Osteocyte (in vitro differentiated cells): ENCODE measurements at places on chromosomes 3 and 15. TPM values are rescaled to one million over a fixed set of nuclear protein-coding genes. Genes with fewer than 3 reads are reported as not detected.
A peak's percentile ranks its signal among the peaks of the same experiment; 100 is the strongest.

- H3K27ac ChIP-seq: no peak overlapping the region
- no peaks in the 10 kb centered on the region for H3K4me1 ChIP-seq
- H3K27me3 ChIP-seq: peaks cover 8% of the 10 kb centered on the region
- no peaks in the 10 kb centered on the region for H3K36me3 ChIP-seq
These were observed 85.4 kb downstream of the SLC6A11 start for GRCh38 chr3:10901296-10901945.

Gene KIAA1143
- 32.5 and 35.1 TPM in 2 replicates for total RNA-seq

Gene FAM81A
- not detected in 2 replicates for total RNA-seq

DNA sequence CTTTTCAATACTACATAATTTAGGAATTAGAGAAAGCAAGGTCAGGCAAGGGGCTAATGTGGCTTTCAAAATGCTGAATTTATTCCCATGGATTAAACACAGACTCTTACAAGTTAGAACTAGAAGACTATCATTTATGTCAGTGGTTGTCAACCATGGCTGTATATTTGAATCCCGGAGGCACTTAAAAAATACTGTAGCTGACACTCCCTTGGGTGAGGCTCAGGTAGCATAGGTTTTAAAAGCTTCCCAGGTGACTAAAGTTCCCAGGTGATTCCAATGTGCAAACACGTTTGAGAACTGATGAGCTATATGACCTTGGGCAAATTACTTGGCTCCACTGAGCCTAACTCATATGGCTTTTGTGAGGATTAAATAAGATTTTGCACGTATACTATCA, 29.6 kb downstream of the AAGAB start:
- no peaks in the 10 kb centered on the region for H3K27me3 ChIP-seq
- DNase-seq: no peak
- H3K27ac ChIP-seq: no peak overlapping the region
- H3K36me3 ChIP-seq: peaks cover 23% of the 10 kb centered on the region
- no peak overlapping the region for H3K4me3 ChIP-seq
- no peaks in the 10 kb centered on the region for H3K4me1 ChIP-seq

DNA sequence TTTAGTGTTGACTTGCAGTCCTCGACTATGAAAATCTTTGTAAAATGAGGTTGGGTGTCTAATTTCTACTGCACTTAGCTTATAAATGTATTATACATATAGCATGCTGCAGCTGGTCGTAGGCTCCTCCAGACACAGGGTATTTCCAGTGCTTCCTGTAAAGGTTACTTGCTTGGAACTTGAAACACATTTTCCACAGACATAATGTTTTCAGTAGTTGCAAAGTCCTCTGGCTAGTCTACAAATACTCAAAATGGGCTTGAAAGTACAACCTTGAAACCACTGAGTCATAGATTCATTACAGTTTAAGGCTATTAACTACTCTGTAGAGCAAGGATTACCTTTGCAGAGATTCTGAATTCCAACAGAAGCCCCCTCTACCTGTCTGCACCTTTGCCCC, 464.1 kb downstream of the RAP2B start:
- peaks cover 22% of the 10 kb centered on the region for H3K27me3 ChIP-seq
- no peak for DNase-seq
- no peaks in the 10 kb centered on the region for H3K4me1 ChIP-seq
- H3K27ac ChIP-seq: no peak overlapping the region
- no peak overlapping the region for H3K4me3 ChIP-seq

- peak overlapping the region; percentile 89 for H3K27ac ChIP-seq
- peaks cover 4% of the 10 kb centered on the region for H3K36me3 ChIP-seq
- DNase-seq: no peak
- H3K4me1 ChIP-seq: peaks cover 33% of the 10 kb centered on the region
- peak overlapping the region; percentile 92 for H3K4me3 ChIP-seq
These were observed 1.7 kb downstream of the SLMAP start for GRCh38 chr3:57757642-57758297.

Gene LIPH
- not detected in 2 replicates for total RNA-seq

DNA sequence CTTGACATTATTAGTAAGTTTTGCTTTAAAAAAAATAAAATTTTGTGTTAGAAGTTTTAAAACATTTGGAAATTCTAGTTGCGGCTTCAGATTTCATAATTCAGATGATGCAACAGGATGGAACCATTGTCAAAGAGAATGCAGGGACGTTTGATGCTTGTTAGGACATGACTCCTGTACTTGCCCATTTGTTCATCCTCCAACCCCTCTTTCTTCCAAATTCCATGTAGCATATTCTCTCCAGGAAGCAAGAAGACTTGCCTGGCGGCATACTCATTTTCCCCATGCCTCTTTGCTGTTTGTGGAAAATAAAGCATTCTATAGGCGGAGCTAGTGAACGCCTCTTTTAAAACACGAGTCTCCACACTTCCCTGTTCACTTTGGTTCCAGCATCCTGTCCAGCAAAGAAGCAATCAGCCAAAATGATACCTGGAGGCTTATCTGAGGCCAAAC, at the start of gene CSTA:
Gene CSTA, plus strand, starts transcription at position 378 of the 453 bp plus-strand sequence. Its CDS starts 45 bp downstream, at position 423.
- H3K27me3 ChIP-seq: peaks cover 11% of the 10 kb centered on the region
- no peak for DNase-seq
- no peaks in the 10 kb centered on the region for H3K36me3 ChIP-seq
- no peak within 1 kb of the TSS for H3K27ac ChIP-seq
